ENCODE measurements at places on chromosomes 4 and X.

GRCh38 chr4:175066923-175067627, 148.9 kb downstream of the ADAM29 start:
- no peak for DNase-seq

DNA sequence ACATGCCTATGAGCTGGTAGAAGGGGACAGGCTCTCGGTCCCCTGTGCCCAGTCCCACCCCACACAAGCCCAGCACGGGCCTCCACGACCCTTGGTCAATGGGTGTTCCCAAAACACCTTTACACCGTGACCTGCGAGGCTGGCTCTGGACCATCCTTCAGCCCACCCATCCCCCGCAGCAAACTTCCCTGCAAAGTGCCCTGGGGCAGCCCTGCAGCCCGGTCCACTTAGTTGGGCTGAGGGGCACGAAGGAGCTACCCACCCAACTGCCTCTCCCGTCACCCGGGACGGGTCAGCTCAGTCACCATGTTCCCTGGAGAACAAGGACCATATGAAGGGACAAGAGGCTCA, 23.4 kb downstream of the WDR1 start:
- DNase-seq = no peak

DNA sequence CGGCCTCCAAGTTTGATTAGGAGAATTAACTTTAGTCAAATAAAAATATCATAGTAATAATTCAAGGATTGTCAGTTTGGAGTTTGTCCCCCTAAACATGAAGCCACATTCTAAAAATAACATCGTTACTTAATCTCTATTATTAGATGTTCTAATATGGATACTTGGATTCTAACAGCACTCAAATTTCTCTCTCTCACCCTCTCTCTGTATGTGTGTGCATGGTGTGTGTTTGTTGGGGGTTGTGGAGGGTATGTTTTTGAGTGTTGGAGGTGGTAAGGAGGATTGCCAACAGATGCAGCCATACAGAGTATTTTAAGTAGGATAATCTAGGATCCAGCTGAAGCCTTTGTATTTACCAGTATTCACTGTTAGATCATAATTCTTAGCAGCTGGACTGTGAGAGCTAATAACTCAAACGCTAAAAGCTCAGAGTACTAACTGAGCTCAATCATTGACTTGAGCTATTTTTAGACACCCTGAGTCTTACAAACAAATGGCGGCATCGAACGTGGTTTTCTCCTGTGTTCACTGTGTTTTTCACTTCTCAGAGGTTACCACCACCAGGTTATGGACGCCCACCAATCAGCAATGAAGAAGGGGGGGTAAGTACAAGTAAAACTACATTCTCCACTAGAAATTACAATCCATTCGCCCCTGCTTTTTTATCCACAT, 8.8 kb downstream of the ENAM start:
- DNase-seq = no peak

- DNase-seq = no peak
Measured at GRCh38 chr4:36142504-36142903, 101.8 kb downstream of the ARAP2 start.

- DNase-seq = no peak
Measured at GRCh38 chr4:115187136-115187535, 73.7 kb upstream of the NDST4 start.

GRCh38 chrX:115719171-115719570, 158.2 kb downstream of the PLS3 start:
- DNase-seq = no peak

GRCh38 chr4:118740869-118741268, 55.7 kb downstream of the METTL14 start:
- DNase-seq = no peak

DNA sequence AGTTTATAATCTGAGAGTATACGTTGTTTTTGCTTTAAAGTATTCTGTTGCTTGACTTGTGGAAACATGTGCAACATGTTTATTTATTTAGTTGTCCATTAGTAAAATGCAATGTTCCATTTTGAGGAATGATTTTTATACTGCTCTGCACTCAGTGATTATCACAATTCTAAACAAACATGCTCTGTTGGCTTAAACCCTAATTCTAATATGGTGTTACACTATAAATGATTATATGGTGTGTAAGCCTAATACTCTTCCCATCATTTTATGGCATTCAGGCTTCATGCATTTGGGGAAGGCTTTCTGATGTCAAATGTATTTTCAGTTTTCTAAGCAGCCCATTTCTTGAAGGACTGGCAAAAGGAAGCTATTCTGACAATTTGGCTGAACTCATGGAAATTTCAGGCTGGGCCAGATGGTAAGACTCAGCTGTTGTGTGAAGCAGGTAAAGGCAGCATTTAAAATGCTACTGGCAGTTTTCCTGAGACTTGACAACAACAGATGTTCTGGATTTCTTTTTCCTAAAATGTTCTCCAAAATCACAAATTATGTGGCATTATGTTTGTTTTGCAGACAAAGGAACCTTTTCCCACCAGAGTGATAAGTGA, 336.7 kb upstream of the GNPDA2 start:
- DNase-seq = no peak

GRCh38 chr4:122170775-122171174, 18.6 kb downstream of the BLTP1 start:
- no peak for DNase-seq

GRCh38 chrX:19864736-19865135, 22.7 kb downstream of the SH3KBP1 start:
- no peak for DNase-seq

- no peak for DNase-seq
Measured at GRCh38 chr4:146976145-146976544, 30.5 kb upstream of the TTC29 start.

DNA sequence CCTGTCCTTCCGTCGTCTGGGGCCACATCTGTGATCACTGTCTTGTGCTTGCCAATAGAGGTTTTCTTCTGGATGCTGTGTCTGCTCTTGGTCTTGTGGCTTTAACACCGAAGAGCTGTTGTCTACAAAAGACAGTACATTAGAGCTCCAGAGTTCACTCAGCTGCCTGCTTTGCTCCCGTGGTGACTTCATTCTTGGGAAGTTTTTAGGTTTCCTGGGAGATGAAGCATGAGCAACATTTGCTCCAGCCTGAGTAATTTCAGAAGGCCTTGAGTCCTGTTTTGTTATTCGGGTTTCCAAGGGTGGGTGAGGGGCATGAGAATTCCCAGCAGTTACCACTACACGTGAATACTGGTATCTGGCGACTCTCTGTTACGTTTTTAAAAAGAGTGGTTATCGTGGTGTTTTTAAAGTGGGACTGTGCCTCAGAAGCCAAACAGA, 189.2 kb downstream of the SHROOM3 start:
- DNase-seq = no peak

DNA sequence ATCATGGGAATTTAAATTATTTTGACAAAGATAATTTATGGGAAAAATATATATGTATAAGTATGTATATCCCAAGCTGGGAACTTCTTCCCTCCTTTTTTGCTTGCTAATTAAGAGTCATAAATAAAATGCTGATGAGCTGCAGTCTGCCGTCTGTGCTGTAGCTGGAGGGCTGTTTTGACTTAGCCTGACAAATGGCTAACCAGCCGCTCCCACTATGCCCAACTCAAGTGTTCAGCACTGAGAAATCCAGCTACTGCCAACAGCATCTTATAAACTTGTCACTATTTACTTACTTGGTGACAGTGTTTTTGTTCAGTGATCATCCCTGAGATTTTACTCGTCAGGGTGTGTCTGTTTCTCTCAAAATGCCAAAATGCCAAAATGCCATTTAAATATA, 171.2 kb upstream of the PGRMC2 start:
- no peak for DNase-seq

- DNase-seq = no peak
Measured at GRCh38 chr4:15751153-15751552, 27.0 kb upstream of the CD38 start.

DNA sequence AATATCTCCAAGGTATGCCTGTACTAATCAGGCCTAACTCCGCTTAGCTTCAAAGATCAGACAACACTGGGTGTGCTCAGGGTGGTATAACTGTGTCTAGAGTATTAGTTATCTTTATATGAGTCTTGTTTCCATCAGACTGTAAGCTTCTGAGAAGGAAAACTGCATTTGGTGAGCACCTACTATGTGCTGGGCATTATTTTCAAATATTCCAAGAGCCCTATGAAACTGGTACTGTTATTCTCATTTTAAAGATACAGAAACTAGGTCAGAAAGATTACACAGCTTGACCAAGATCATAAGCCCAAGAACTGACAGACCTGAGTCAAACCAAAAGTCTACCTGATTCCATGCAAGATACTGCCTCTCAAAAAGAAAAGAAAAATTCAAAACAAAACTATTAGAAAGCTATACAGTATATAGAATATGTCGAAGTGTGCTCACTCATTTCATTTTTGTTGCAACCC, 44.4 kb downstream of the LRBA start:
- DNase-seq = no peak

DNA sequence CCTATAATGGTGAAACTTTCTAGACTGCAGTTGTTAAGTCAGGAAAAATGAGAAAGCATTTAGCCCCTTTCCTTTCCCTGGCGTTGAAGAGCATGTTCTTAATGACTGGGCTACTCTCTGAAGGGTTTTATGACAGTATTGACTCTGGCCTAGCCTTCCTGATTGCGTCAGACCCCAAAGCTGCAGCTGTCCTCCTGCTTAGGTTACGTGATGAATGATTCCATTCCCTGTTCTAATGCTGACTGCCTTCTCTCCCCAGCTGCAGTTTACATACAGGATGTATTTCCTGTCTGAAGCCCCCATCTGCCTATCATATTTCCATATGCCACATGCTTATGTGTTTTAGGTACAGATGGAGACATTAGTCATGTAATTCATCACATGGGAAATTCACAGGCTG, 105.8 kb upstream of the EGFL6 start:
- DNase-seq = no peak

DNA sequence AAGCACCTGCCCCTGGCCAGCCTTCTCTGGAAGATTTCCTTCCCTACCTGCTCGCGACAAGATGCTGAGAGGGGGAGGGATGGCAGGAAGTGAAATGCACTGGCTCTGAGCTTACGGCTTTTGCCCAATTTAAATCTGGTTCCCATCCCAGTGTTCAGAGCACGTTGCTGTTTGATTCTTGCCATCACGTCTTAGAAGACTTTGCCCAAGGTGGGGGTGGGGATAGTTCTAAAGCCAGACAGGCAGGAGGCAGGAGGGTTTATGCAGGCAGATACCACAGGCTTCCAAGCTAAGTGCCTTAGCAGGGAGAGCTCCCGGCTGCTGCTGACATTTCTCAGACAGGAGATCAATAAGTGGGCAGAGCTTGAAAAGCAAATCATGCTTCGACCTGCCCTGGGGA, 393.9 kb downstream of the MID1IP1 start:
- DNase-seq = no peak

DNA sequence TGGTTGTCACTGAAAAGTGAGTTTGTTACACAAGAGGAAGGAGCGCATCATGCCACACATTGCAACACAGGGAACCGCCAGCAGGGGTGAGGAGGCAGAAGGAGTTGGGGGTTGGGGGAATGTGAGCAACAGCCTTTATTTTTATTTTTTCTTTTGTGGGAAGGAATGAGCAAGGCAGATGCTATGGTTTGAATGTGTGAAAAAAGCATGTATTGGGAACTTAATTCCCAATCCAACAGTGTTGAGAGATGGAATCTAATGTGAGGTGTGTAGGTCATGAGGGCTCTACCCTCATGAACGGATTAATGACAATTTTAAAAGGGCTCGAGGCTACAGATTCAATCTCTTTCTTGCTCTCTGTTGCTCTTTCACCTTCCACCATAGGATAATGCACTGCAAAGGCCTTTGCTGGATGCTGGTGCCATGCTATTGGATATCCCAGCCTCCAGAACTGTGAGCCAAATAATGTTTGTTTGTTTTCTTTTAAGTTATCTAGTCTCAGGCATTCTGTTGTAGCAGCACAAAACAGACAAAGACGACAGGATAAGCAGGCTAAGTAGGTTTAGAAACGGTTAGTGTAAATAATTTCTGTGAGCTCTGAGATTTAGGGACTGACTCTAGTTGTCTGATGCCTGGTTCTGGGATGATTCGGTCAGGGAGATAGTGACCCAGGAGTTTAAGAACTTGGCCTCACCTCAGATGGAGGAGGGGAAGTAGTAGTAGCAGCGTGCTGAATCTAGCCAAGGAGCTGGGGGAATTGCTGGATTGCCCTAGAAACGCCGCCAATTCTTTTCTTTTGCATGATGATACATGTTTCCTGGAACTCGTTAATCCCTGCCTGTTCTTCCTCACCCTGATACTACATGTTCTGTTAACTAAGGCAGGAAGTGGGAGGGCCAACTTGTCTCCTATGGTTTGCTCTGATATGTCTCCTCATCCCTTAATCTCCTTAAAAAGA, 156.6 kb upstream of the CTSO start:
- DNase-seq = no peak

DNA sequence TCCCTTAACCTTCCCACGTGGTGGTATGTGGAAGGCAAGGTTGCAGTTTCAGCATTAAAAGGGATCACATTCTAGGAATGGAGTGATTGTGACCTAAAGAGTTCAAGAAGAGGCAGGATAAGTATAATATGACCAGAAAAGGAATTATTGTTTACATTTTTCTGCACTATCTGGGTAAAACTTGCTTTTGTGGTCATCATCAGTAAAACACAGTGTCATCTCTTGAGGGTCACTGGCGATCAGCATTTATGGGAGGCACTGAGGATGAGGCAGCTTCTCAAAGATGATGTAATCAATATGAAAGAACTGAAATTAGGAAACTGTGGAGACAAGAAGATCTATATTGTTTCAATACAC, 88.7 kb downstream of the CFAP299 start:
- DNase-seq = no peak

DNA sequence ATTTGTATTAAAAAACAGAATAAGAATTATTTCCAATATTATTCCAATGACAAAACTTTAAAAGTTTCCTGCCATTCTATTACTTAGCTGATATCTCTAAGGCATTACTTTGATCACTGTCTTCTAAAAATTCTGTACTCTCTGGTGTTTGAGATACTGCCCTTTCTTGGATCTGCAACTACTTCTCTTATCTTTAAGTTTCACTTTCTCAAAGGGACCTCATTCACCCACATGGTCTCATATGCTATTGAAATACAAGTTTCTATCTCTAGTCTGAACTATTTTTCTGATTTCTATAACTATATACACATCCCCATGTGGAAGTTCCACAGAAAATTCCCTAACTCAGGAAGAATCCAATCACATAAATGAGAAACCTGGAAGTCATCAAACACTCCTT, 22.2 kb downstream of the TMPRSS11E start:
- DNase-seq = no peak

DNA sequence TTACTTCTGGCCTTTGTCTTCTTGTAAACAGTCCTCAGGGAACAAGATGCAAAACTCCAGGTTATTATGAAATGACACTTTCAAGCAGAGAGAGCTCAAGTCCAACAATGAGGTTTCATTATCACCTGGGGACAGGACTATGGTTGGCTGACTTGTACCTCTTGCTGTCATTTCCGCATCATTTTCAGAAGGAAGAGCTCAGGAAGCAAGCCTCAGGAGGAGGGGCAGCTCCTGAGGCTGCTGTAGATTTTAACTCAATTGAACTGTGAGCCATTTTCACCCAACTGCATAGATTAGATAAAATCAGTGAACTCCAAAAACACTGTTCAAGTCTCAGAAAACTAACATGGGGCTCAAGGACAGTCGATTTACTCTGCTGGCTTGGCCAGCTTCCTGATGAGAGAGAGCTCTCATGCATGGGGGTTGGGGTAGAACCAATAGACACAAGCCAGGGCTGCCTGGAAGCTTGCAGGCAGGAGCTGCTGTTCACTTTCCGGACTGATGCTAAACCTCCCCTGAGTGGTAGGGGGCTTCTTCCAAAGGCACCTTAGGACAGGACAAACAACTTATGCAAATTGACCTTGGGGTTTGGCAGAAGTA, 23.6 kb downstream of the TMEM255A start:
- no peak for DNase-seq
